ENCODE measurements at places on chromosomes 16 and 17.
A peak's percentile ranks its signal among the peaks of the same experiment; 100 is the strongest.

GRCh38 chr17:52710363-52710901 is 551.9 kb upstream of the CA10 start:
- H3K36me3 ChIP-seq: no peaks in the 10 kb centered on the region
- no peak for DNase-seq
- peaks cover 15% of the 10 kb centered on the region for H3K27me3 ChIP-seq
- no peak overlapping the region for H3K27ac ChIP-seq
- no peaks in the 10 kb centered on the region for H3K4me1 ChIP-seq

DNA sequence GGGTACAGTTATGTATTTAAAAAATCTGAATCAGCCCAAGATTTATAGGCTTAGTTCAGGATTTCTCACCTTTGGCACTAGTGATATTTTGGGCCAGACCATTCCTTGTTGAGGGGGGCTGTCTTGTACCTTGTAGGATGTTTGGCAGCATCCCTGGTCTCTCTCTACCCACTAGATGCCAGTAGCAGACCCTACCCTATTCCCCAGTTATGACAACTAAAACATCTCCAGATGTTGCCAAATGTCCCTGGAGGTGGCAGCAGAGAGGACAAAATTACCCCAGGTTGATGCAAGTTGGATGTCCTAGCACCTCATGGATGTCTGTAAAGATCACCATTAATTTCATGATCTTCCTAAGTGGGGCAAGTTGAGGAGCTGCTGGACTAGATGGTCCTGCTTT is 45.8 kb downstream of the SYT17 start:
- no peak for DNase-seq
- H3K36me3 ChIP-seq: peaks cover 11% of the 10 kb centered on the region
- no peaks in the 10 kb centered on the region for H3K27me3 ChIP-seq
- H3K4me3 ChIP-seq: no peak overlapping the region
- H3K4me1 ChIP-seq: no peaks in the 10 kb centered on the region
- no peak overlapping the region for H3K27ac ChIP-seq

DNA sequence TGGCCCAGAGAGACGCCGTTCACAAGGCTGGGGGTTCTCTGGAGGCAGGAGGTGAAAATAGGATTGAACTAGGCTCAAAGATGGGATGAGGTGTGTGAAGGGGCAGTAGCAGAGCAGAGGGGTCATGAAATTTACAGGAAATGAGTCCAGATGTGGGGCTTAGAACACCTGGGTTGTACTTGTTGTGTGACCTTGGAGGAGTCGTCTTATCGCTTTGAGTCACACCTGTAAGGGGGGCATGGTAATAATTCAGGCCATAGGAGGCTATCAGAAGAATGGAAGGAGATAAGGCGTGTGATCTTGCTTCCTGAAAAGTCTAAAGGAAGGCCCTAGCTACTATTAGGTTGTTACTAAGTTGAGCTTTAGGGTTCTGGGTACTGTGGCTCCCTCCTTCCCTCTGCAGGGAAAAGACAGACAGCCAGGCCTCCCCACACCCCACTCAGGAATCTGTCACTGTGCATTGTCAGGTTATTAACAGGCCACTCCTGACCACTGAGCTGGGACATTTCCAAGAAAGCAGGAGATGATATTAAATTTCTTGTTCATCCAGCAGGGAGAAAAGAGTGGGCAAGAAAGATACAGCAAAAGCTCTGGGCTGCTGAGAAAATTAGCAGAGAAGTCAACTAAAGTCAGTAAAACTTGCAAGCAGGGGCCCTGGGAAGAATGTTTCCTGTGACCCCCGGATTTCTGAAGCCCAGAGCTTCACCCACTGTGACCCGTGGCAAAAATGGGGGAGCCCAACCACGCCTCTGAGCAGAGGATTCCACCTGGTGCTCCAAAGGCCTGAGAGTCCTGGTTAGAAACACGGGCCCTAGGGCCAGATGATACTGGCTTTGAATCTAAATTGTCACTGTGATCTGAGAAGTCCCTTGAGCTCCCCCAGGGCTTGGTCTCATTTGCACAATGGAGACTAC is 6.0 kb upstream of the CDC42EP4 start:
- no peak overlapping the region for H3K4me3 ChIP-seq
- peaks cover 45% of the 10 kb centered on the region for H3K4me1 ChIP-seq
- H3K27ac ChIP-seq: peak overlapping the region; percentile 77
- no peaks in the 10 kb centered on the region for H3K36me3 ChIP-seq

DNA sequence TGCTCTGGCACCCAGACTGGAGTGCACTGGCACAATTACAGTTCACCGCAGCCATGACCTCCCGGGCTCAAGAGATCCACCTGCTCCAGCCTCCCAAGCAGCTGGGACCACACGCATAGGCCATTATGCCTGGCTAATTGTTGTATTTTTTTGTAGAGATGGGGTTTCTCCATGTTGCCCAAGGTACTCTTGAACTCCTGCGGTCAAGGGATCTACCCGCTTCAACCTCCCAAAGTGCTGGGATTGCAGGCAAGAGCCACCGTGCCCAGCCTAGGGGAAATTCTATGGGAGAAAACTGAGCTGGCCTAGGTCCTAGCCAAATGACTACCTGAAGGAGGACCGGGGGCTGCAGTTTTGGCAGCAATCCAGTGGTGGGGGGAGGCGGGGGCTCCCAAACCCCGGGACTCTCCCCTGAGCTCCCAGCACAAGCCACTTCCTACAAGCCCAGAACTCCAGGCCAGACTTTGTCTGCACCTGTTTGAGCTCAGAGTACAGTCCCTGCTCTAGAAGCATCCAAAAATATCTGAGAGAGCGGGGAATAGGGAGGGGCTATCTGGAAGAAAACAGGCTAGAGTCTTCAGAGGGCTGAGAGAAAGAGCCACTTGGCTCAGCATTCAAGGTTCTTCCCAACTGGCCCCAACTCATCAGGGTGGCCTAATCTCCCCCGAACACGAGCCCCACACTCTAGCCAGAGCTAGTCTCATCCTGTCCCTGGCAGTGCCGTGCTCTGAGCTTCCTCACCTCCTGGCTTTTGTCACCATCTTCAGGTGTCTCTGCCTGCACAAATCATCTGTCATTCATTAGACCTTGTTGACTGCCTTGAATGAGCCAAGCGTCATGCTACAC is 9.1 kb downstream of the SRL start:
- H3K27me3 ChIP-seq: peaks cover 2% of the 10 kb centered on the region
- no peak overlapping the region for H3K27ac ChIP-seq
- H3K36me3 ChIP-seq: no peaks in the 10 kb centered on the region
- DNase-seq: no peak
- H3K4me1 ChIP-seq: peaks cover 4% of the 10 kb centered on the region

DNA sequence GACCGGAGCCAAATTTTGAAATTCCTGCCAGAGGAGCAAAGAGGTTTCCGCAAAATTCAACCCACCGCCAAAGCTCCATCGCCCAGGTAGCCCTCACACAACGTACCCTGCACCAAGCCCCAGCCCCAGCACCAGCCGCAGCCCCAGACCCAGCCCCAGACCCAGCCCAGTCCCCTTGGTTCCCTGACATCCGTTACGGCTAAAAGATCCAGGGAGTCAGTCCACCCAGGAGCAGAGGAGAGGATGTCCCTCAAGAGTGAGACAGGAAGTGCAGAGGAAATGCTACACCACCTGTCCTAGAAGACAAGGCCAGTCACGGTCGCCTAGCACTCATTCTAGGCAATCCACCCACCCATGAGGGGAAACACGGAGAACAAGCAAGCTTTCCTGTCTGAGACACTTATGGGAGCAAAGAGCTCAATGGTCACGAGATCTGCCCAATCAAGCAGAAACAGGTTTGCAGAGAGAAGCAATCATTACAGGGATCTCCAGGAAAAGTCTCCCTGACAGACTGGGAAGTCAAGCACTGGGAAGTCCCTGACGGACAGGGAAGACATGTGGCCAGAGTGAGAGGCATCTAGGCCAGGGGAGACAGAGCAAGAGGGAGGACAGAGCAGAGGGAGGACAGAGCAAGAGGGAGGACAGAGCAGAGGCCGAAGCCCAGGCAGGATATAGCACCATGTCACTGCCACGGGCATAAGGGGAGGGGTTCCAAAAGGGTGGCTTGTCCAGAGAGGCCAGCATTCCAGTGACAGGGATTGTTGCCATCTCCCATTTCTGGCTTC is 15.0 kb upstream of the KCNJ18 start:
- no peaks in the 10 kb centered on the region for H3K27me3 ChIP-seq
- no peak for DNase-seq
- H3K4me1 ChIP-seq: no peaks in the 10 kb centered on the region
- no peak overlapping the region for H3K4me3 ChIP-seq

GRCh38 chr17:47718634-47719405 is 14.2 kb upstream of the TBX21 start:
- no peak for DNase-seq
- H3K4me3 ChIP-seq: no peak overlapping the region
- H3K4me1 ChIP-seq: peaks cover 4% of the 10 kb centered on the region
- no peak overlapping the region for H3K27ac ChIP-seq
- peaks cover 93% of the 10 kb centered on the region for H3K27me3 ChIP-seq

- no peak for DNase-seq
- peaks cover 9% of the 10 kb centered on the region for H3K4me1 ChIP-seq
- no peaks in the 10 kb centered on the region for H3K36me3 ChIP-seq
- no peak overlapping the region for H3K27ac ChIP-seq
Measured at GRCh38 chr16:17223576-17223975, 247.2 kb downstream of the XYLT1 start.

GRCh38 chr17:1100382-1100781 is 79.4 kb downstream of the ABR start:
- no peak overlapping the region for H3K27ac ChIP-seq
- H3K36me3 ChIP-seq: peaks cover 16% of the 10 kb centered on the region
- no peak for DNase-seq
- no peak overlapping the region for H3K4me3 ChIP-seq
- peaks cover 10% of the 10 kb centered on the region for H3K4me1 ChIP-seq

- H3K36me3 ChIP-seq: no peaks in the 10 kb centered on the region
- DNase-seq: no peak
- H3K27me3 ChIP-seq: peaks cover 55% of the 10 kb centered on the region
- no peak overlapping the region for H3K27ac ChIP-seq
- peaks cover 10% of the 10 kb centered on the region for H3K4me1 ChIP-seq
Measured at GRCh38 chr17:81961521-81962498, 823 bp upstream of the NOTUM start.

DNA sequence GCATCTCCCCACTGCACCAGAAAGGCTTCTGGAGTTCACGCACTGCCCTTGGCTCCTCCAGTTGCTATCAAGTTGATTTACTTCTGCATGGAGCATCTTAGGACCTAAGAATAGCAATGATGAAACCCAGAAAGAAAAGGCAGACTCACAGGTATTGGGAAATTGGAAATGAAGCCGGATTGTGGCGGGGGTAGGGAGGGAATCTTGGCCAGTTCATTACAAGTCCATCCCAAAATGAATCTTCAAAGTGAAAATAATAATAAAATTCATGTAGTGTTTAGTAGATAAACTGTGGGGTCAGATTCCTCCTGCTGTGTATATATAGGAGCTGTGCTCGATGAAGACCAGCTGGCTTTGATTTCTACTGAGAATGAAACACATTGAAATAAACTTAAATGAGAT is 33.7 kb downstream of the TEKT3 start:
- no peaks in the 10 kb centered on the region for H3K27me3 ChIP-seq
- DNase-seq: no peak
- H3K36me3 ChIP-seq: no peaks in the 10 kb centered on the region
- H3K4me3 ChIP-seq: no peak overlapping the region

- H3K4me3 ChIP-seq: no peak overlapping the region
- peaks cover 5% of the 10 kb centered on the region for H3K4me1 ChIP-seq
- H3K27ac ChIP-seq: no peak overlapping the region
- no peaks in the 10 kb centered on the region for H3K27me3 ChIP-seq
Measured at GRCh38 chr16:70582280-70582978, 58.8 kb downstream of the SF3B3 start.

- peaks cover 16% of the 10 kb centered on the region for H3K4me1 ChIP-seq
- no peak for DNase-seq
- H3K27ac ChIP-seq: no peak overlapping the region
- peaks cover 20% of the 10 kb centered on the region for H3K27me3 ChIP-seq
- H3K4me3 ChIP-seq: no peak overlapping the region
- H3K36me3 ChIP-seq: no peaks in the 10 kb centered on the region
Measured at GRCh38 chr17:82380860-82381702, 9.5 kb downstream of the UTS2R start.

DNA sequence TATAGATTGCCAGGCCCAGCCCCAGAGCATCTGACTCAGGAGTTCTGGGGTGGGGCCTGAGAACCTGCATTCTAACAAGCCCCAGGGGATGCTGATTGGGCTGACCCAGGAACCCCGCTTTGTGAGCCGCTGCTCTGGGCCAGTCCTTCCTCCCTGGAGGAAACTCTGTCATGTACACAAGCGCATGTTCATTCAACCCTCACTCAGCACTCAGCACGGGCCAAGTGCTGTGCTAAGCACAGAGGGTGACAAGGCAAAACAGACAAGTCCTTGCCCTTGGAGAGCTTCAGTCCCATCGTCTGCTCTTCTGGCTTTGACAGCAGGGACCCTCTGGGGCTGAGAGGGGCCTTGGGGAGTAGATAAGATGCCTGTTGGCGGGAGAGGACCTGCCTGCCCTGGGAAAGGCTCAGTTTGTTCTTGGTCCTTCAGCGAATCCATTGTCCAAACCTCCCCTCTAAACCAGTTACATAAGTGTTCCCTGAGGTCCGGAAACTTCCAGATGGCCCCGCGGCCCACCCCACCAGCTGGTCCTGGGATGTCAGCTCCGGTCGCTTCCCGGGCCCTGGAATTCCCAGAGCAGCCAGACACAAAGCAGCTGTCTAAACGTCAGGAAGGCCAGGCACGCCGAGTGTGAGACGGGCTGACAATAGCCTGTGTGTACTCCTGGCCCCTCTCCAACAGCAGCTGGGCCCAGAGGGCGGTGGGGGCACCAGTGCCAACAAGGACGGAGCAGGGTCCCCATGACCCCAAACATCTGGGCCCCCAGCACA is 88.8 kb downstream of the ZDHHC7 start:
- no peaks in the 10 kb centered on the region for H3K27me3 ChIP-seq
- peaks cover 26% of the 10 kb centered on the region for H3K4me1 ChIP-seq
- H3K36me3 ChIP-seq: no peaks in the 10 kb centered on the region
- H3K27ac ChIP-seq: peak overlapping the region; percentile 66

DNA sequence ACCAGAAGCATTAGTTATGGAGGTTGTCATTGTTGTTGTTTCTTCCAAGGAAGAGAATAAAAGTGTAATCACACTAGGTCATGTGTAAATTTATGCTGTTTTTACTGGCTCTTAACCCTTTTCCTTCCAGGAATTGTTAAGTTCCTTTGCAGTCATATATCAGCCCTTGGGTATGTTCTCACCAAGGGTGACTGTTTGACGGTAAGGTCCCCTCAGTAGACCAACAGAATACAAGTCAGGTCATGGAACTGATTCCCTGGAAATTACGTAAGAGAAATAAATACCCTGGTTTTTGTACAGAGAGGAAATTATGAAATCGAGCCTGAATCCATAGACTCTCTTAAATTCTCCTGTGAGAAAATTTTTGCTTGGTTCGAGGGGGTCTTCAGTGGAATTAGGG is 11.2 kb upstream of the KCNJ2 start:
- no peak overlapping the region for H3K4me3 ChIP-seq
- H3K27me3 ChIP-seq: no peaks in the 10 kb centered on the region
- H3K36me3 ChIP-seq: no peaks in the 10 kb centered on the region
- peak overlapping the region; percentile 47 for H3K27ac ChIP-seq

DNA sequence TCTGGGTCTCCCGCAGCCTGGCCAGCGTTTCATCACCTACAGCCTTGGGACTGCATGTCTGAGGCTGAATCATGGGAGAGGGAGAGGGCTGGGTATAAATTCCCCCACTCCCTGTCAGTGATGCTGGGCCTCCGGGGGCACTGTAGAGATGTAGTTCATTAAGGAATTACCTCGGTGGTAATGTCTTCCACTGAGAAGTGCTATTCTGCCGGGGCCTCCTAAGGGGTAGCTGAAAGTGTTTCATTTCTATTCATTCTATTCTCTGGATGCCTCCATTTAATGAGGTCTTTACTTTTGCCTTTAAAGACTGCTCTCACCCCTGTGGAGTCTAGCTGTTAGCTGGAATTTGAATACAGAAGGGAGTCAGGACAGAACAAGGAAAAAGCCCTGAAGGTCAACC is 116.4 kb upstream of the HS3ST4 start:
- H3K4me1 ChIP-seq: peaks cover 23% of the 10 kb centered on the region
- no peak for DNase-seq
- H3K36me3 ChIP-seq: no peaks in the 10 kb centered on the region

Measured in mesothelial cell of epicardium (in vitro differentiated cells).